ENCODE measurements at places on chromosomes 12 and 14. TPM values are rescaled to one million over a fixed set of nuclear protein-coding genes. Genes with fewer than 3 reads are reported as not detected.

The AQP2 gene
- not detected for polyA plus RNA-seq

The LBHD2 gene
- polyA plus RNA-seq: not detected

The LTBP2 gene
- polyA plus RNA-seq: 0.48 TPM

The SLC22A17 gene
- polyA plus RNA-seq: 77.7 TPM

The FGD4 gene
- 7.1 TPM for polyA plus RNA-seq

The ZNF385A gene
- 5.2 TPM for polyA plus RNA-seq

The TOMM20L gene
- not detected for polyA plus RNA-seq

The PELI2 gene
- polyA plus RNA-seq: 14.6 TPM

The ZNF384 gene
- polyA plus RNA-seq: 59.0 TPM

The NRIP2 gene
- polyA plus RNA-seq: 0.03 TPM

The PRB2 gene
- polyA plus RNA-seq: not detected

The FBXL14 gene
- polyA plus RNA-seq: 9.6 TPM

The STAT6 gene
- polyA plus RNA-seq: 52.2 TPM

The GRIN2B gene
- polyA plus RNA-seq: 0.86 TPM

The MON2 gene
- 3.7 TPM for polyA plus RNA-seq

The CSRP2 gene
- 103 TPM for polyA plus RNA-seq

The SYCP3 gene
- polyA plus RNA-seq: not detected

The STYK1 gene
- polyA plus RNA-seq: 0.38 TPM

The DNAI7 gene
- 0.12 TPM for polyA plus RNA-seq

The NANOG gene
- 31.1 TPM for polyA plus RNA-seq

The KRT86 gene
- 0.09 TPM for polyA plus RNA-seq

The FOXN4 gene
- polyA plus RNA-seq: 0.78 TPM

The RACGAP1 gene
- polyA plus RNA-seq: 17.4 TPM

The VTI1B gene
- polyA plus RNA-seq: 17.2 TPM

The ESRRB gene
- 0.29 TPM for polyA plus RNA-seq

The SYNDIG1L gene
- polyA plus RNA-seq: 3.2 TPM
